ENCODE measurements at places on chromosomes 4 and X.

GRCh38 chrX:144730471-144730870 lies 516.8 kb upstream of the SPANXN1 start:
- DNase-seq, result no peak

DNA sequence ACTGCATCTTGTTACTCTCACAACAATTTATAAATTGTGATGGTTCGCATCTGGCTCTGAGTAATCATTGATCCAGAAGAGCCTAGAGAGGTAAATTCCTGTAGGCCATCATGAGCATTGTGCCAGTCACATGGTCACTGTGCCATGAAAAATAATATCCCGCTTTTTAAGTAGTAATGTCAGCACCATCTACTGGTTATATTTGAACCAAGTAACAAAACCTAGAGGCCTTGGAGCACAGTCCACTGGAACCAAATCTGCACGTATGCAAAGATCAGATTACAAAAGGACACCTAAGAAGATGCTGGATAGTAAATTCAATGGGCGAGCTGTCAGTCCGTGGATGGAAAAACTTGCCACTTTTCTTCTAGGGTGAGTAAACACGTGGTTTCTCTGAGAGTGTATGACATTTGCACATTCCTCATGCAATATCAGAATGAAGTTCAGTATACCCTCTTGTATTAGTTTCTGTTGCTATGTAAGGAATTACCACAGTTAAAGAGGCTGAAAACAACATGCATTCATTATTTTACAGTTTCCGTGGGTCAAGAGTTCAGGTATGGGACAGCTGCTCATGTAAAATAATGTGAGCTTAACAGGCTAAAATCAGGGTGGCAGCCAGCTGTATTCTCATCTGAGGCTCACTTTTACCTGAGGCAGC lies 26.8 kb downstream of the FAM114A1 start:
- DNase-seq, result no peak

DNA sequence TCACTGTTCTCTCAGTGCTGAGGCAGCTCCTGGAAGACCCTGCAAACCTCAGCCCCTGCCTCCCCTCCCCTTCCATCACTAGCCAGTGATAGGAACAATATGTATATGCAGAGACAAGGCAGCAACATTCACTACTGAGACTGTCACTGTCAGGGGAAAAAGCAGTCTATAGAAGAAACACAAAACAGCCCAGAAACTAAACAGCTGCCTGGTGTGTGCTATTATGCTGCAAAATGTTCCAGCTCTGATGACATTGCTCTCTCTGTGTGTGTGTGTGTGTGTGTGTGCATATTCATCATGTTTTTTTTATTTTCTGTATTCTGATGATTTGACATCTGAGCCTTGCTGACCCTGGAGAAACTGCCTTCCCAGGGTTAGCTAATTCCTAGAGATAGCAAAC lies 147.2 kb downstream of the SPATA18 start:
- no peak for DNase-seq

DNA sequence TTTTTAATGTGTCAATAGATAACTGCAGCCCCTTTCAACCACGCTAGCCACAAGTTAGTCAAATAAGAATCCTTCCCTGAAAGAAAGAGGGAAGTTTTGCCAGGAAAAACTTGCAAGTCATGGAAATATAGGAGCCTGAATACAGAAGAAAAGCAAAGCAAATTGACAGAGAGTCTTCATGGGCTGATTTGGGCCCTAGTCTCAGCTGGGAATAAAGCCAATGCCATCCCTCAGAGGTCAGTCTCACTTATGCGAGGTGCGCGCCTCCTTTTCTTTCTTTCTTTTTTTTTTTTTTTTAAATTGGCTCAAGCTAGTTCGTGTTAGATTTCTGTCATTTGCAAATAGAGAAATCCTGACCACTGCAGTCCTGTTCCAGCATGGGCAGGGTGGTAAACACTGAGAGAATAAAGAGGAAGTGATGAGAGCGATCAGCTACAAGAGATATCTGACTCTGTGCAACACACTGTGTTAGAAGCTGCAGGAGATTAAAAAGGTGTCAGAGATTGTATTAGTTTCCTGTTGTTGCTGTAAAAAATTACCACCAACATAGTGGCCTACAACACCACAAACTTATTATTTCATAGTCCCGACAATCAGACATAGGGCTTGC lies 299.7 kb downstream of the LDB2 start:
- DNase-seq, result no peak

Data from GF-D8 (cell line).